Stimulated activated CD8-positive, alpha-beta memory T cell treated with anti-CD3 and anti-CD28 coated beads, Interleukin-2, amount 100 ng/mL, for 1 hour (primary cell): ENCODE measurements at places on chromosomes 4 and X.

DNA sequence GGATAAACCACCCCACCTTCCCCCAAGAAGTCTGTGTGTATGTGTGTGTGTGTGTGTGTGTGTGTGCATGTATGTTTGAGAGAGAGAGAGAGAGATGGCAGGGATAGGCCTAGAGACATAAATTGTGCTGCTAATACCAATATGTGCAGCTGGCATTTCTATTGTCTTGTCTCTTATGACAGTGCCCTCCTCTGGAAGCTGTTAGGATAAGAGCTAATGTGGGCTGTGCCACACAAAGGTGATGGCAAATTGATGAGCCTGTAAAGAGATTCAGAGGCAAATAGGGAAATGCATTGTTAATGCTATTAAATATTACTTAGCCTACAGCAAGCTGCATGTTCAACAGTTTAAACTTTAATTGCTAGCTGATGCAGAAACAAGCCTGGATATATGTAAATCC lies 332.0 kb downstream of the NKX6-1 start:
- DNase-seq: no peak

DNA sequence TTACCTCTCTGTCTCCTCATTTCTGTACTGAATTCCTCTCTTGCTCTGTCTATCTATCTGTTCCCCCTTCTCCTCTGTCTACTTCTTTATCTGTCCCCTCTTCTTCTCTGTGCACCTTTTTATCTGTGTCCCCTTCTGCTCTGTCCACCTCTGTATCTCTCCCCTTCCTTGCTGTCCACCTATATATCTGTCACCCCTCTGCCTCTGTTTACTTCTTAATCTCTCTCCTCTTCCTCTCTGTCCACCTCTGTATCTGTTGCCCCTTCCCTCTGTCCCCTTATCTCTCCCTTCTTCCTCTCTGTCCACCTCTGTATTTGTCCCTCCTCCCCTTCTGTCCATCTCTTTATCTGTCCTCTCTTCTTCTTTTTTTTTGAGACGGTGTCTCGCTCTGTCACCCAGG lies 8.9 kb downstream of the CCDC22 start:
- DNase-seq: no peak

DNA sequence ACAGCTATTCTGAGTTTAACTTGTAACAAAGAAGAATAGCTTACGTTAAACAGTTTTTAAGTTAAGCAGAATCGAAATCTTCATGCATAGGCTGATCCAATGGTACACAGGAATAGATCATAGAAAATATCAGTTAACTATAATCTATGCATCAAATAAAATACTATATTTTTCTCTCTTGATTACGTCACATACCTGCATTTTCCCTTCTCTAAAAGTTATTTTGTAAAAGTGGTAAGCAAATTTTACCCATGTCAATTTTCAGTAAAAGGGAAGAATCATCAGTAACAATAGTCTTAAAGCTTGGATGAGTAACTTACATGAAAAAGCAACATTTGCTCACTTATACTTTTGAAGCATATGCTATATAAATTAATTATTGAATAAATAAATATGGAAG lies 692.4 kb downstream of the FAT4 start:
- DNase-seq: no peak

DNA sequence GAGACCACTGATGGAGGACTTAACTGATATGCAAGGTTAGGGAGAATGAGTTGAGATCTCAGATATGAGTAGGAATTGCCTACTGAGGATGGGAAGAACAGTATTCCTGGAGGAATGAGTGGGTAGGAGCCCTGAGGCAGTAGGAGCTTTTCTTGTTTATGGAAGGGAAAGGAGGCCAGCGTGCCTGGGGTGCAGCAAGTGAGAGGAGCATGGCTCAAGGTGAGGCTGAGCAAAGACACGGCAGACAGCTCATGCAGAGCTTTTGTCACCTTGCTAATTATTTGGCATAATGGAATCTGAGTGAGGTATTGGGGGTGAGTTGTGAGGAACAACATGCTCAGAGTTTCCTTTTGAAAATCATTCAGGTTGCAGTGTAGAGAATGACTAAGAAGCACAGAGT lies 65.3 kb upstream of the IBSP start:
- no peak for DNase-seq

- no peak for DNase-seq
Measured at GRCh38 chr4:22202975-22203710, 254.6 kb upstream of the KCNIP4 start.

- DNase-seq: no peak
Measured at GRCh38 chr4:90597927-90598326, 470.7 kb downstream of the CCSER1 start.

DNA sequence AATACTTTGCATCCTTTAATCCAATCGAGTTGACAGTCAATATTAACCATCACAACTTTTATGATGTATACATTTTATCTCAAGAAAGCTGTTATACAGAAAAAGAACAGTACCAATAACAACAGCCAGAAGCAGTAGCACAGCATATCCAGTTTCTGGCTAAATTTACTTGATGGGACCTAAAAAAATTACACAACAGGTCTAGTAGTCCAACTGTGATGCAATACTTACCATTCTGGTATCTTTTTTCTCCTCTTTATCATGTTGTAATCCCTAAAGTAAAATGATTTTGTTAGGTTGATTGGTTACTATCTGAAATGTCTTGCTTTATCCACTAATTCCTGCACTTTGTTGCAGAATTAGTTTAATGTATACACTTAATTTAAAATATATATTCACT lies 1150.6 kb downstream of the FAT4 start:
- DNase-seq: no peak

- no peak for DNase-seq
Measured at GRCh38 chr4:6928081-6928480, 18.5 kb downstream of the TBC1D14 start.

DNA sequence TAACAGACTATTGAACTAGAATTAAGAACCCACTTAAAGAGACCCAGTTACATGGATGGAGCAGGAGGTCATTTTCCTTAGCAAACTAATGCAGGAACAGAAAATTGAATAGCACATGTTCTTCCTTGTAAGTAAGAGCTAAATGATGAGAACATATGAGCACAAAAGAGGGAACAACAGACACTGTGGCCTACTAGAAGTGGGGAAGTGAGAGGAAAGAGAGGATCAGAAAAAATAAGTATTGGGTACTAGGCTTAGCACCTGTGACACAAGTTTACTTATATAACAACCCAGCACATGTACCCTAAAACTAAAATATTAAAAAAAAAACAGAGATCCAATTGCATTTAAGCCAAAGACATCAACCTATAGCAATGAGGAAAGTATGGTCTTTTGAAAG lies 26.2 kb downstream of the ARAP2 start:
- DNase-seq: no peak

- no peak for DNase-seq
Measured at GRCh38 chrX:56029691-56030090, 202.5 kb upstream of the KLF8 start.

DNA sequence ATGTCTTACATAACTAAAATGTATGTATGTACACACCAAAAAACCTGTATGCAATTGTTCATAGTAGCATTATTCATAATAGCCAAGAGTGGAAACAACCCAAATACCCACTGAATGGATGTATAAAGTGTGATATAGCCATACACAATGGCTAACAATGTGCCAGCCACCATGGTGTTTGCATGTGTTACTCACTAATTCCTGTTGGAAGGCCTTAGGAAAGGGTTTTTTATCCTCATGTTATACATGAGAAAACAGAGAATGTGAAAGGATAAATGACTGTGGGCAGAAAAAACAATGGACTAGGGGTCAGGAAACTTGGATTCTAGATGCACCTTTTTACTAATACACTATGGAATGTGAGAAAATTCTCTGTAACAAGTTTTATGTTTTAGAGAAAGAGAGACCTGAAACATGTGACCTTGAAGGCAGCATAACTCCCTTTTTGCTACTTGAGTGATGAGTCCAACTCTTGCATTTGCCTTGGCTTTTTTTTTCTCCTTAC lies 55.7 kb downstream of the TIGD2 start:
- no peak for DNase-seq

- DNase-seq: peak; percentile 19
Measured at GRCh38 chrX:54043541-54044125, 640 bp downstream of the PHF8 start.

DNA sequence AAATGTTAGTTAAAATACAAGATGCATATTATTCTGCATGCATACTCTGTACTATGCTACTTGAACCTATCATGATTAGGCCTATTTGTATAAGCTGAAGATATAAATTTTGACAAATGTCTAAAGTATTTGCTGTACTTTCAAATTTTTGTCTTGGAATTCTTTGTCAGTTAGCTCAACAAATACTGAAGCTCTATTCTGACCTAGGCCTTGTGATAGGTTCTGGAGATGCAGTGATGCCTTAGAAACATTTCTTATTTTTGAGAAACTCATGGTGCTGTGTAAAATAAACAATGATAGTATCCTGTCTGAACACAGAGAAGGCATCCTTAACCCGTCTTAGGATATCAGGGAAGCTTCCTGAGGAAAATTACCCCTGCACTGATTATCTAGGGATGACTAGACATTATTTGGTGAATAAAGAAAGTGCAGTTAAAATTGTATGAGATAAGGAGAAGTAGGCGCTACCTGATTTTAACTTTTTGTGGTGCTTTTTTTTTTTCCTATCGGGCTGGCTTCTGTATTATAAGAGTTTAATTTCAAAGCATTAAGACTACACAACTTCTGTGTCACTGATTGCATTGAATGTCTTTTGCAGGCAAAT lies 43.4 kb downstream of the MOB1B start:
- no peak for DNase-seq

GRCh38 chr4:144556636-144557035 lies 89.3 kb upstream of the HHIP start:
- no peak for DNase-seq

- DNase-seq: no peak
Measured at GRCh38 chr4:59966758-59967157, 1233.4 kb upstream of the ADGRL3 start.

DNA sequence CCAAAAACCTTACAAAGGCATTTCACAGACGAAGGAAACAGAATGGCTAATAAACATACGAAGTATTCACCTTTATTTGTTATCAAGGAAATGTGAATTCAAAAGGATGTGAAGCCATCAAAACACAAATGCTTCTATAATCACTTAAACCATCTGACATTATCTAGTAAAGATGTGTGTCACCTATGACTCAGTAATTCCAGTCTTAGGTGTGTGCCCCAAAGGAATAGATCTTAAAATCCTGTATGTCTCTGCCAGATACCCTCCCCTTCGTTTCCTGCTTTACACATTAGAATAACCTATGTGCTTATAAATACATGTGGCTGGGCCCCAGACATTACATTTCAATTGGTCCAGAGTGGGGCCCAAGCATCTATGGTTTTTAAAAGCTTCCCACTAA lies 41.8 kb upstream of the CEP135 start:
- DNase-seq: no peak

GRCh38 chrX:151397741-151398070 lies 700 bp downstream of the VMA21 start:
- no peak for DNase-seq

GRCh38 chrX:94751611-94752010 lies 1077.6 kb downstream of the FAM133A start:
- DNase-seq: no peak

GRCh38 chrX:40108959-40109287 lies 11.2 kb upstream of the BCOR start:
- peak; percentile 53 for DNase-seq

DNA sequence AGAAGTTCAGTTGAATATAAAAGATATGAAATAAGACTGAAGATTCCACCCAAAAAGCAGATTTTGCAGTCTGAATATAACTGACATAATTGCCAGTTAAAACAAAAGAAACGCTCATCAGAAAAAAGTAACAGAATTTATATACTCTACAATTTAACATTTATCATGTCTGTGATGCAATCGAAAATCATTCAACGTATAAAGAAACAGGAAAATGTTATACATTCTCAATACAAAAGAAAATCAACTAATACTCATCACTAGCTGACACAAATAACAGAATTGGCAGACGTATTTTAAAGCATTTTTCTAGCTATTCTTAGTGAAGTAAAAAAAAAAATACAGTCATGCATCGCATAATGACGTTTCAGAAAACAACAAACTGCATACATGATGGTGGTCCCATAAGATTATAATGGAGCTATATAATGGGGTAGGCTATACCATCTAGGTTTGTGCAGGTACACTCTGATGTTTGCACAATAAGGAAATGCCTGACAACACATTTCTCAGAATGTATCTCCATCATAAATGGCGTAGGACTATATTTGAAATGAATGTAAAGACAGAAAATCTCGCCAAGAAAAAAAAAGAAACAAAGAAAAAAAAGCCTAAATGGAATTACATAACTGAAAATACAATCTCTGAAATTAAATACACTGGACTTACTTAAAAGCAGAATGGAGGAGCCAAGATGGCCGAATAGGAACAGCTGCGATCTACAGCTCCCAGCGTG lies 34.3 kb downstream of the OR13H1 start:
- no peak for DNase-seq

DNA sequence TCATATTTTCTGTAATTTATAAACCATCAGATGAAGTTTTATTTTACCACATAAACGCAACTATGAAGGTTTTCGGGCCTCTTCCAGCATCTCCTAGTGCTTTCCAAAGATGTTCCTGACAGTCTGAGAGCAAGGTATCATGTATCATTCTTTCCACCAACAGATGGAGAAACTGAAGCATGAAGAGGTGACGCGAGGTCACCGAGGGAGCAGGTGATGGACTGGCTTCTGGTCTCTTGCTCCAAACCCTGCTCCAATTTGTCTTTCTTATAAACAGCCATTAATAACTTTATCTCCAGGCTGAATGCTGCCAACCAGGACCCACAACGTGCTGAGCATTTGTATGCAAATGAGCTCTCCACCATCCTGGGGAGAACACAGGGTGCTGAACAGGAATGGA lies 86.3 kb upstream of the MAML3 start:
- no peak for DNase-seq

DNA sequence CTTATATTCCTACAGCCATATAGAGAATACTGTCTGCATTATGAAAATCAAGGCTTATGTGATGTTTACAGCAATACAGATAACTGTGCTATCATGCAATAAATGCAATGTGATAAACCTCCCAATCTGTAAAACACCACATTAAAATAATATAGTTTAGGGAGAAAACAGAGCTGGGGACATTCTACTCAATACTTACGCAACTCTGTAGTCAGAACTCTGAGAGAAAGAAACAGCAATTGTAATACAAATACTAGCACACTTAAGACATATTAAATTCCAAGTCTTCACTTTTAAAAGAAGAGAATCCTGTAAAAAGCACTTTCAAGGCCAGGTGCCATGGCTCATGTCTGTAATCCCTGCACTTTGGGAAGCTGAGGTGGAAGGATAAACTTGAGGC lies 61.4 kb downstream of the ANKRD17 start:
- no peak for DNase-seq

- DNase-seq: no peak
Measured at GRCh38 chr4:42488114-42488513, 90.8 kb downstream of the SHISA3 start.

DNA sequence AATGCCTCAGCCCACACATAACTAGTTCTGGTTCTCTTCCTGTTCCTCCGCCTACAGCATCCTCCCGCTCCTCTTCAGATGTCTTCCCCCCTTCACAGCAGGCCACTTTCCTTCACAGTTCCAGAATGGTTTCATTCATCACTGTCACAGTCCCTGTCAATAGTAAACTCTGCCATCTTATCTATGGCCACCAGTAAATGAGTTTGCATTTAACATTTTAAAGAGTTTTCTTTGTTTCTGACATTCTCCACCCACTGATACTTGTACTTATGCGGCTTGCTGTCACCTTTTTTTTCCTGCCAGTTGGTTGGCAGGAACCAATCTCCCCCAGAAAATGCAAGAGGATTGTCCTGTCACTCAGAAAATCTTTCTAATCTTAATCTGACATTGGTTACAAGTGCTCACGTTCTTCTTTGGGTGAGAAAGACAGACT lies 114.1 kb downstream of the GLUD2 start:
- no peak for DNase-seq
